ENCODE measurements at places on chromosomes 2 and 18. TPM values are rescaled to one million over a fixed set of nuclear protein-coding genes. Genes with fewer than 3 reads are reported as not detected.

HOXD11 gene
- not detected for total RNA-seq

ATG9A gene
- total RNA-seq = 52.9 TPM

ASB18 gene
- total RNA-seq = not detected

SERPINB7 gene
- total RNA-seq = not detected

ABCG5 gene
- total RNA-seq = not detected

- no peaks in the 10 kb centered on the region for H3K36me3 ChIP-seq
- no peak overlapping the region for H3K27ac ChIP-seq
- DNase-seq = no peak
- H3K4me3 ChIP-seq = no peak overlapping the region
- H3K4me1 ChIP-seq = no peaks in the 10 kb centered on the region
Observed at GRCh38 chr2:163655667-163656066, 80.1 kb downstream of the FIGN start.

GRCh38 chr2:178478130-178478438 is 316 bp downstream of the FKBP7 start:
- peak overlapping the region; percentile 100 for H3K27ac ChIP-seq
- H3K36me3 ChIP-seq = peaks cover 7% of the 10 kb centered on the region
- no peaks in the 10 kb centered on the region for H3K27me3 ChIP-seq
- peaks cover 41% of the 10 kb centered on the region for H3K4me1 ChIP-seq

DNA sequence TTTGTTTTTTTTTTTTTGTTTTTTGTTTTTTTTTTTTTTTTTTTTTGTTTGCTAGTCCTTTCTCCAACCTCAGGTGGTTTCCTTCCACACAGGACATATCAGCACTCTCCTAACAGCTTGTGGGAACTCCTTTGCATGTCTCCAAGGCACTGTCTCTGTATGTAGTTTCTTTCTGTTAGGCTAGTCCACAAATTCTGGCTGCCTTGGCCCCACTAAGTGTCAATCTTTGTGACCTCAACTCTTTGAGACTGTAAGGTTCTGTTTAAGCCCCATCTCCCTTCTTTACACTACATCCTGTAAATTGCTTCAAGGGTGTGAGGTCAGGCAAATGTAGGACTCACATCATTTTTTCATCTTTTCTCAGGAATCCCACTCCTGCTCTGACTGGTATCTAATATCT is 85.1 kb downstream of the NCOA1 start:
- no peak overlapping the region for H3K4me3 ChIP-seq
- H3K36me3 ChIP-seq = peaks cover 3% of the 10 kb centered on the region
- peaks cover 41% of the 10 kb centered on the region for H3K4me1 ChIP-seq

DNA sequence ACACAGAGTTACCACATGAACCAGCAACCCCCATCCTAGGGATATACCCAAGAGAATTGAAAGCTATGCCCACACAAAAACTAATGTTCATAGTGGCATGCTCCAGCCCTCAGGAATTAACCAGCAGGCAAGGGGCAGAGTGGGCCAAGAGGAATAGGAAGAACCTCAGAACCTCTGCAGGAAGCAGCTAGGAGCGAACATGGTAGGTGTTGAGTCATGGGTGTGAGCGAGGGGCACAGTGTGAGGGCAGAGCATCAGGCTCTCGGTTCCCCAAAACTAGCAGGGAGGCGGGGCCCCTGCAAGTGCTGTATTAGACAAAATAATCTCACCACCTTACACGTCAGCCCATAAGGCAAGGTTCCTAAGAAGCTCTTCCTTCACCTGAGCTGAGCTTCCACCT is 5.6 kb upstream of the RUFY4 start:
- no peak overlapping the region for H3K4me3 ChIP-seq
- no peak for DNase-seq
- H3K27me3 ChIP-seq = peaks cover 13% of the 10 kb centered on the region
- H3K27ac ChIP-seq = no peak overlapping the region

DNA sequence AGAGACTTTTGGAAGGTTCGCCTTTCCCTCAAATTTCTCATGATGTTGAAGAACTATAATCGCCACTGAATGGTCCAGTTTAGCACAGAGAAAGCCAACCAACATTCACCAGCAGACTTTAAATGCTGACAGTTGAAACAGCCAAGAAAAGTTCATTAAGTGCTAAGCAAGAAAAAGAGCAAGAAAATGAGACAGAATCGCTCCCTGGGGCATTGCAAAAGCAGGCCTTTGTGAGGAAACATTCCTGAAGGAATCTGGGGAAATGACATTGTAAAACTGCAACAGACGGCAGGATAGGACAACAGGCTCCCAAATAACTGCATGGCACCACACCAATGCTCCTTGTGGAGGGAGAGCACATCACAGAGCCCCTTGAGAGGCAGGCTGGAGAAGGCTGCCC is 269.3 kb upstream of the ID2 start:
- no peak overlapping the region for H3K27ac ChIP-seq
- H3K4me3 ChIP-seq = no peak overlapping the region
- peaks cover 15% of the 10 kb centered on the region for H3K4me1 ChIP-seq
- H3K27me3 ChIP-seq = peaks cover 2% of the 10 kb centered on the region
- DNase-seq = no peak
- H3K36me3 ChIP-seq = peaks cover 1% of the 10 kb centered on the region

GRCh38 chr2:175101514-175101913 is 66.5 kb downstream of the ATF2 start:
- H3K36me3 ChIP-seq = peaks cover 27% of the 10 kb centered on the region
- no peak overlapping the region for H3K27ac ChIP-seq
- no peaks in the 10 kb centered on the region for H3K4me1 ChIP-seq
- DNase-seq = no peak

DNA sequence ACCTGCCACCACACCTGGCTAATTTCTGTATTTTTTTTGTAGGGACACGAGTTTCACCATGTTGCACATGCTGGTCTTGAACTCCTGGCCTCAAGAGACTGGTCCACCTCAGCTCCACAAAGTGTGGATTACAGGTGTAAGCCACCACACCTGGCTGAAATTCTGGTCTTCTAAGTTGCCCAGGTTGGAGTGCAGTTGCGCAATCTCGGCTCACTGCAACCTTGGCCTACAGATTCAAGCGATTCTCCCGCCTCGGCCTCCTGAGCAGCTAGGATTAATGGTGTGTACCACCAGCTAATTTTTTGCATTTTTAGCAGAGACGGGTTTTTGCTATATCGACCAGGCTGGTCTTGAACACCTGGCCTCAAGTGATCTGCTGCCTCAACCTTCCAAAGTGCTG is 5.6 kb downstream of the POLR2D start:
- H3K4me1 ChIP-seq = peaks cover 40% of the 10 kb centered on the region
- no peak for DNase-seq
- peaks cover 51% of the 10 kb centered on the region for H3K36me3 ChIP-seq
- no peak overlapping the region for H3K27ac ChIP-seq
- no peak overlapping the region for H3K4me3 ChIP-seq

DNA sequence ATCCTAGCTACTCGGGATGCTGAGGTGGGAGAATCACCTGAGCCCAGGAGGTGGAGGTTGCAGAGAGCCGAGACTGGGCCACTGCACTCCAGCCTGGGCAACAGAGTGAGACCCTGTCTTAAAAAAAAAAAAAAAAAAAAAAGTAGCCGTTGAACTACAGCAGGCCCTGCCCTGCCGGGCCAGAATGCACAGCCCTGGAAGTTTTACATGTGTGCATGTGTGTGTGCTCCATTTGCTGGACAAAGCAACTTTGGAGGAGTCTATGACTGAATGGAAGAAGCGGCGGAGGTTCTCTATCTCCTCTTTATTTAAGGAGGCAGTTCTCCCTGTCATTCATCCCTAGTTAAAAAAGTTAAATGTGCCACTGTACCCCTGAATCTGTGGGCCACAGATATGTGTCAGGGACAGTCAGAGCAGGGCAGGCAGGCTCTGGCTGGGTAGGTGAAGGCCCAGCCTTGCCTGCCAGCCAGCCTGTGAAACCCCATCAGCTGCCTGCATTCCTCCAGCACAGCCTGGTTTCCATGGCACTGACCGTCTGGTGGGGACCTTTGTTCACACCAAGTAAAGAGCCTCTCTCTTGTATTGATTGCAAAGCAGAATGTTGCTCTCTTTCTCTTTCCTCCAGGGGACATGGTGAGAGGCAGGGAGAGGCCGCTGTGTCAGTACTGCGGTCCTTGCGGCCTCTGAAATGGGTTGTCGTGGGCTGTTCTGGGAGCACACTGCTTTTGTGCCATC is 10.9 kb downstream of the LIPG start:
- H3K4me1 ChIP-seq = no peaks in the 10 kb centered on the region
- no peak overlapping the region for H3K4me3 ChIP-seq
- H3K36me3 ChIP-seq = no peaks in the 10 kb centered on the region
- H3K27me3 ChIP-seq = no peaks in the 10 kb centered on the region
- DNase-seq = no peak

DNA sequence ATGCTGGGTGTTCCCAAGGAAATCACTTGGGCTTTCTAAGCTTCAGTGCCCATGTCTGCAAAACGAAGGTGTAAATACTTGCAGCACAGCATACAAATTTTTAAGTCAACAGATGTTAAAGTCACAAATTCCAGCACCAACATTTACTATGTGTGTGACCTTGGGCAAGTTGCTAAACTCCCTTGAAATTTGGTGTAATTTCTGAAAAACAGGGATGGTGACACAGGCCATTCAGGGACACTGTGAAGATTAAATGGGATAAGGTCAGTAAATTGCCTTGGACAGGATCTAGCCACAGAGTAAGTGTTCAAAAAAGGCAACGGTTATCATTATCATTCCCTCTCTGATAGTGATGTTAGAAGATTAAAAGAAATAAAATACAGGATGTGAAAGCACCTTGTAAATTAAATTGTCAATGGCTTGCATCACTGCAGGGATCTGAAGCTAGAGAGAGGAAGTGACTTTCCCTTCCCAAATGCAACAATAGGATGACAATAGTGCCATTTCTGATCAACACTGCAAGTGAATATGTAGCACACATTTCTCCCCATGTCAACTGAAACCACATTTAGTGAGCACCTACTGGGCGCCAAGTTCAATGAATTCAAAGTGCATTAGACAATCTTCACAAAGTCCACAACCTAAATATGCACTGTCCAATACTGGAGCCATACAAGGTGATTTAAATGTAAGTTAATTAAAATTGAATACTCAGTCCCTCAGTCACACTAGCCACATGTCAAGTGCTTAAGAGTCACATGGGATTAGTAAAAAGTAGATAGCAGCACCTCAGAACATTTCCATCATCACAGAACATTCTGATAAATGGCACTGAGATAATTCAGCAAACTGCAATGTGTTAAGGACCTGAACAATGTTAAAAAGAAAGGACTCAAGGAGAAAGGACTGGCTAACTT is 81.2 kb downstream of the STK39 start:
- H3K27ac ChIP-seq = peak overlapping the region; percentile 12
- no peaks in the 10 kb centered on the region for H3K27me3 ChIP-seq
- peaks cover 27% of the 10 kb centered on the region for H3K4me1 ChIP-seq
- H3K36me3 ChIP-seq = peaks cover 26% of the 10 kb centered on the region
- DNase-seq = no peak

- H3K27me3 ChIP-seq = peaks cover under 1% of the 10 kb centered on the region
- H3K4me3 ChIP-seq = no peak overlapping the region
- no peak for DNase-seq
- peaks cover 4% of the 10 kb centered on the region for H3K4me1 ChIP-seq
Observed at GRCh38 chr2:128440666-128441340, 122.1 kb upstream of the HS6ST1 start.

GRCh38 chr2:105062158-105062557 is 24.3 kb downstream of the MRPS9 start:
- H3K27me3 ChIP-seq = no peaks in the 10 kb centered on the region
- DNase-seq = no peak
- H3K4me1 ChIP-seq = no peaks in the 10 kb centered on the region
- H3K36me3 ChIP-seq = peaks cover 9% of the 10 kb centered on the region
- H3K27ac ChIP-seq = no peak overlapping the region

GRCh38 chr2:70143314-70144150 is 47.3 kb downstream of the C2orf42 start:
- peak overlapping the region; percentile 79 for H3K4me3 ChIP-seq
- H3K4me1 ChIP-seq = peaks cover 67% of the 10 kb centered on the region
- DNase-seq = peak; percentile 57
- no peaks in the 10 kb centered on the region for H3K27me3 ChIP-seq
- H3K36me3 ChIP-seq = peaks cover 4% of the 10 kb centered on the region

DNA sequence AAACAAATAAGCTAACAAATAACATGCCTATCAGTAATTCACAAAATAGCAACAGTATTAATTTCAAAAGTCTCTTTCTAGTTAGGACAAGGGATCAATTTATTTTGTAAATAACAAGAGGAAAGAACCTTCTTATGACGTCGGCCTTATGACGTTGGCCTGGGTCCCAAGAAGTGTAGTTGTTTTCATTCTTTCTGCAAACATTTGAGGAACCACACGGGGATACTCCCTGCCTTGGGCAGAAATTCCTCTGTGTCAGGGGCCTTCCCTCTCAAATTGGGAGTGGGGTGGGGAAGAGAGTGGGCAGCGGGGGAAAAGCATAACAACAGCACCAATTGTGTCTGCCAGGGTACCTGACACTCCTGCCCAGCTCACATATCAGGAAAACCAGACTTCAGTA is 1.3 kb downstream of the CCDC68 start:
- DNase-seq = no peak
- no peak overlapping the region for H3K27ac ChIP-seq
- H3K4me3 ChIP-seq = no peak overlapping the region
- H3K36me3 ChIP-seq = no peaks in the 10 kb centered on the region
- H3K4me1 ChIP-seq = peaks cover 5% of the 10 kb centered on the region
- H3K27me3 ChIP-seq = peaks cover 61% of the 10 kb centered on the region

GRCh38 chr18:44652722-44653121 is 28.0 kb upstream of the SETBP1 start:
- H3K4me1 ChIP-seq = no peaks in the 10 kb centered on the region
- no peak overlapping the region for H3K4me3 ChIP-seq
- peaks cover 8% of the 10 kb centered on the region for H3K27me3 ChIP-seq
- no peak for DNase-seq
- H3K27ac ChIP-seq = no peak overlapping the region
- H3K36me3 ChIP-seq = no peaks in the 10 kb centered on the region

- peaks cover 4% of the 10 kb centered on the region for H3K27me3 ChIP-seq
- H3K36me3 ChIP-seq = no peaks in the 10 kb centered on the region
- H3K4me1 ChIP-seq = no peaks in the 10 kb centered on the region
- no peak within 1 kb of the TSS for H3K27ac ChIP-seq
Observed at GRCh38 chr2:165469417-165469816, at the start of gene CSRNP3. CSRNP3 (plus strand) TSS chr2:165469698; CDS start chr2:165595066, 125,368 bp downstream.

- H3K4me3 ChIP-seq = no peak overlapping the region
- H3K36me3 ChIP-seq = no peaks in the 10 kb centered on the region
- H3K27me3 ChIP-seq = peaks cover 1% of the 10 kb centered on the region
- peaks cover 16% of the 10 kb centered on the region for H3K4me1 ChIP-seq
- H3K27ac ChIP-seq = no peak overlapping the region
Observed at GRCh38 chr2:200615247-200615646, 29.4 kb downstream of the AOX1 start.

- no peak overlapping the region for H3K27ac ChIP-seq
- H3K36me3 ChIP-seq = no peaks in the 10 kb centered on the region
- no peak for DNase-seq
- no peak overlapping the region for H3K4me3 ChIP-seq
- peaks cover 48% of the 10 kb centered on the region for H3K27me3 ChIP-seq
- H3K4me1 ChIP-seq = peaks cover 13% of the 10 kb centered on the region
Observed at GRCh38 chr18:55781481-55781957, 193.5 kb upstream of the TCF4 start.
